ENCODE measurements at places on chromosomes 7 and 10.

GRCh38 chr7:46544396-46545008, 623.4 kb upstream of the IGFBP3 start:
- no peak for DNase-seq

GRCh38 chr7:16447876-16448275, 17.7 kb downstream of the SOSTDC1 start:
- no peak for DNase-seq

DNA sequence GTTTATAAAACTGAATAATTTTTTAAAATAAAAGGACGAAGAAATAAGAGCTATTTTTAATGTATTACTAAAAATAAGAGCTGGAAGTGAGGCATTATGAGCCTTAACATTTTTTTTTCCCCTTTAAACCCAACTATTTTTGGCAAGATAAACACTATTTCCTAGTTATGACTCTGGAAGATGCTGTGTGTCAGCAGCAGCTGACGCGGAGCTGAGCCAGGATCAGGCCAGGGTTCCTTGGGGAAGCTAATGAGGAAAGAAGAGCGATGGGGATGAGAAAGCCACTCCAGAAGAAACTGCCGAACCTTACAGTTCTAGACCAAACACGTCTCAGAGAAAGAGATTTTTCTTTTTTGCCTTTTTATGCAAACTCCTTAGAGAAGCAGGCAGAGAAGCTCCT, 85.9 kb downstream of the USP6NL start:
- no peak for DNase-seq

DNA sequence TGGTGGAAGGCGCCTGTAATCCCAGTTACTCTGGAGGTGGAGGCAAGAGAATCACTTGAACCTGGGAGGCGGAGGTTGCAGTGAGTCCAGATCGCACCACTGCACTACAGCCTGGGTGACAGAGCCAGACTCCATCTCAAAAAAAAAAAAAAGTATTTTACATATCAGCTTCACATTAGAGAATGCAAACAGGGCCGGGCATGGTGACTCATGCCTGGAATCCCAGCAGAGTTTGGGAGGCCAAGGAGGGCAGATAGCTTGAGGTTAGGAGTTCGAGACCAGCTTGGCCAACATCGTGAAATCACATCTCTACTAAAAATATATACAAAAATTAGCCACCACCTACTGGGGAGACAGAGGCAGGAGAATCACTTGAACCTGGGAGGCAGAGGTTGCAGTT, 31.6 kb downstream of the USP54 start:
- no peak for DNase-seq

DNA sequence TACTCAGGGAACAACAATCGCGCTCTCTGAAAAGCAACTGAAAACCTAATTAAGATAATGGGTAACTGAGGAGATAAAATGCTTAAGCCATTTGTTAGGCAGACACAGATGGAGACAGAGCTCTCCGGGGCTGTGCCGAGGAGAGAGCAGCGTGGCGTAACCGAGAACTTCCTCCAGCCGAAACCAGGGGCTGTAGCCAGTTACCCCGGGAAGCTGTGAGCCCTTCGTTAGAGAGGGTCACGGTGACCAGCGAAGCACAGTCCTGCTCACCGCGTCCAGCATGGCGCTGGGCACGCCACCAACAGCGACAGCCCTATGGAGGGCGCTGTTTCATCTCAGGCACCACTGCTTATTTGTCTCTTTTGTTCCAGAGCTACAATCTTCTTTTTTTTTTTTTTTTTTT, 16.1 kb downstream of the PAPOLB start:
- DNase-seq = no peak

- DNase-seq = no peak
Measured at GRCh38 chr7:131532570-131533091, 23.8 kb downstream of the PODXL start.

- DNase-seq = no peak
Measured at GRCh38 chr7:49995681-49996080, 97.4 kb downstream of the ZPBP start.

All from amygdala (tissue), 56 donors.